ENCODE measurements at places on chromosomes 1 and 21.
A peak's percentile ranks its signal among the peaks of the same experiment; 100 is the strongest.

GRCh38 chr21:46151261-46151988, 4.0 kb downstream of the FTCD start:
- DNase-seq: no peak

DNA sequence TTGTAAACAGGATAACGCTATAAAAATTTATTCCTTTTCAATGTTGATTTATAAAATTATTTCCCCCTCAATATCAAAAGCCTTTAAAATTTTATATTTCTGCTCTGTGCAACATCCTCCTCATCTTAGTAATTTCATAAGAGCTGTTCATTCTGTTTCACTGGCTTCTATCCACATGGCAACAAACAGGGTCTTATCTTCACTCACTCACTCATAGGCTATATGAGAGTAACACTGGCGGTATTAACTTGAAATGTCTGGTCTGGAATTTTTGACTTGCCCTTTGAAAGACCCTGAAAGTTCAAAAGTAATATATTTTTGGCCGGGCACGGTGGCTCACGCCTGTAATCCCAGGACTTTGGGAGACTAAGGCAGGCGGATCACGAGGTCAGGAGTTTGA, 77.4 kb upstream of the KRTAP11-1 start:
- DNase-seq: no peak

- DNase-seq: no peak
Observed at GRCh38 chr1:29633771-29634170, 397.4 kb downstream of the PTPRU start.

DNA sequence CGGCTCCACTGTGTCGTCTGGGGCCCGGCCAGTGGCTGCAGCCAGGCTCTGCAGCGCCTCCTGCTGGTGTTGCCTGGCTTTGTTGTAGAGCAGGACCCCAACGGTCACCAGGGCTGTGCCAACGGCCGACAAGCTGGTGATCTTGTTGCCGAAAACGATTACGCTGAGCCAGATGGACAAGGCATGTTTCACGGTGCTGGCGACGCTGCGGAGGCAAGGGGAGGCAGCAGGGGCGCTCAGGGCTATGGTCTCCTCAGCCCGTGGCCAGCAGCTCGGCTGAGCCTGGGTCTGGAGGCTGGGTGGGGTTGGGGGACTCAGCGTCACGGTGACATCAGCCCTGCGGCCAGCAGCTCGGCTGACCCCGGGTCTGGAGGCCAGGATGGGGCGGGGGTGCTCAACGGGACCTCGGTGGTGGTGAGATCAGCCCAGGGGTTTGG, 7.0 kb upstream of the CDK11B start:
- peak; percentile 36 for DNase-seq

- DNase-seq: no peak
Observed at GRCh38 chr1:84773933-84774497, 83.8 kb upstream of the SSX2IP start.

GRCh38 chr1:241081473-241081872, 275.5 kb downstream of the RGS7 start:
- DNase-seq: no peak

All from CD4-positive, alpha-beta T cell treated with Interleukin-12 subunit alpha and Interleukin-12 subunit beta, for 1 hour (primary cell).